ENCODE measurements at places on chromosomes 16 and 17. TPM values are rescaled to one million over a fixed set of nuclear protein-coding genes. Genes with fewer than 3 reads are reported as not detected.
A peak's percentile ranks its signal among the peaks of the same experiment; 100 is the strongest.

TMC7 gene
- total RNA-seq: 10.1 TPM

TBC1D3 gene
- not detected for total RNA-seq

- DNase-seq: peak; percentile 89
Observed at GRCh38 chr17:1714980-1715802, 5.0 kb upstream of the TLCD2 start.

ACAP1 gene
- total RNA-seq: 4.1 TPM

DNA sequence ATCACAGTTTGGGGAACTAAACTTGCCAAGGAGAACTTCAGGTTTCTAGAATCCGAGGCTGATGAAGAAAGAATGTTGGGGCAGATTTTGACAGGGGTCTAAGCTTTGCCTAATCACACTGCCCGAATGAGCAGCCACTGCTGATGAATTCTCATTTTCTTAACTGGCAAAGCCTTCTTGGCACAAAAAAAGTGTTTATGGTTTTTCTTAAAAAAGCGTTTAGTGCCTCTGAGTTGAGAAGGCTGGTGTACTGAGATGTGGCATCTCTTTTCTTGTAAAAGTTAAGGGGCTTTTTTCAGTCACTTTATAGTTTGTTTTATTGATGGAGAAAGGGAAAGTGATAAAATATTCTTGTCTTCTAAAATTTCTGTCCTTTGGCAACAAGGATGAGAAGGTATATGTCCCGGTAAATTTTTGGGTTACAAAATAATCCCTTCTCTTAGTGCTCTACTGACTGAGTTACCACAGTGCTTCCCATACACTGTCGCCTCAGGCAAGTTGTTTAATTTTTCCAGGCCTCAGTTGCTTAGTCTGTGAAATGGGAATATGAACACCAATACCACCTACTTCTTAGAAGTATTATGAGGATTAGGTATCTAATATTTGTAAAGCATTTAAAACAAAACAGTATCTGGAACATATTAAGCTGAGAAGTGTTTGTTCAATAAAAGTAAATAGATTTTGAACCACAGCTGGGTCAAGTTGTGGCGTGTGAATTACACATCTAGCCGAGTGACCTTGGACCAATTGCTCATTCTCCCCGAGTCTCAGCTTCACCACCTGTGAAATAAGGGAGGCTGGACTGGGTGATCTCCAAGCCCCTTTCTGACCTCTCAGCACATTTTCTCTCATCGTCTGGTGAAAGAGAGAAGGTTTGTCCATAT, 320.8 kb downstream of the HAPSTR1 start:
- DNase-seq: no peak

CLEC19A gene
- 0.15 TPM for total RNA-seq

- no peak for DNase-seq
Observed at GRCh38 chr17:81221371-81221841, 1.4 kb downstream of the CEP131 start.

DNA sequence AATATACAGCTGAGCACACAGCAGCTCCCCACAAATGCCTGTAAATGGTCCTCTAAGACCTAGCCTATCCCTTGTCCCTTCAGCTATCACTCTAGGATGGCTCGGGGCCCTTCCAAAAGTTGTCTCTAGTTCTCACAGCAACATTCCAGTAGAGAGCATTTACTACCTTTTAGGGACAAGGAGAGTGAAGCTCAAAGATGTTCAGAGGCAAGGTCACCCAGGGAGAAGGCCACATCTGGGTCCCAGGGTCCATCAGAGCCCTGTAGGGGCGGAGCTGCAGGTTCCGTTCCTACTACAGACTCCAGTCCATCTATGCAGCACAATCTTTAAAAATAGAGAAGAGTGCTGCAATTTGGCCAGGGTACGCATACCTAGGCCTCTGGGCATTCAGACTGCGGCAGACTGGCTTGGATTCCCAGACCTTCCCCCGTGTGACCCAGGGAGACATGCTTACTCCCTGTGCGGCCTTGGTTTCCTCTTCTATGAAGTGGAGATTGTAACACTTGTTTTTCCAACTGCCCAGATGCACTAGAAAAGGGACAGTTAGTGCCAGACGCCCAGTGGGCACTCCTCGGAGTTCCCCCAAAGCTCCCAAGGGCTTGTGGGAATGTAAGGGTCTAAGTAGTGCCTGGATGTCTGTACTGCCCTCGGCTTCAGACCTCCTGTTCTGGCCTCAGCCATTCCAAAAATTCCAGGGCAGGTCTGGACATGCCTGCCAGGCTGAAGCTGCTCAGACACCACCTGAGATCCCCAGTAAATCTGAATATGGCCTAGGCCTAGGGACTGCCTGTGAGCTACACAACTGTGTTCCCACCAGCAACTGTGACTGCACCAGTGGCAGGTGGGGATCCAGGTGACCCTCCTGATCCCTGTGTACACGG, 2.5 kb downstream of the SLC12A4 start:
- no peak for DNase-seq

- no peak for DNase-seq
Observed at GRCh38 chr17:18229771-18230170, 4.3 kb downstream of the LLGL1 start.

DNA sequence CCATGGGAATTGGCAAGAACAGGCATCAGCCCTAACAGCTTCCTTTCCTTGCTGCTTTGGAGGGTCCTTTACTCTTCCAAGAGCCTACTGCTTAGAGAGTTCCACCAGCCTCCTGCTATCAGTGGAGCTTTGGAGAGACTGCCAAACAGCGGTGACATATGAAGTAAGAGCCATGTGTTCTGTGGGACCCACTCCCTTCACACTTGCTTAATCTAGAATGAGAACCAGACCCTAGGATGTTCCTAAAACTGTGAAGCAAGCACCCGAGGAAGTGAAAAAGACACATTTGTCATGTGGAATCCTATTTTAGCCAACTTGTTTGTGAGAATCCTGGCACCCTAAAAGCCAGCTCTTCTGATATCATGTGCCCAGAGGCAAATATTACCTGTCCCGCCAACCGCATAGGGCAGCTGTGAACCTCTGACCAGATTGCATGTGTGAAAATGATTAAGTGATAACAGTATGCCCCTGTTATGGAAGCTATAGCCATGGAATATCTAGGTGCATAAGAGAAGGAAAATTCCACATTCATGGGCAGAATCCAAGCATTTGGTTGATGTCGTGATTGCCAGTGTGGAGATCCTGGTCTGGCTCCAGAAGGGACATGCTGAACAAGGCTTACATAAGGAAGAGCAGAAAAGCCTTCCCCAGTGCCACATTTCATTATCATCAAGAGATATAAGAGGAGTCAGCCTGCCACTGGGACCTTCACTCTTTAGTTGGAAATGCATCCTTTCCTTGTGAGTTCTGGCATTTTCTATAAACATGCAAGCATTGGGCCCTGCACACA, 18.7 kb downstream of the RCVRN start:
- no peak for DNase-seq

- no peak for DNase-seq
Observed at GRCh38 chr17:32021615-32021955, 14.4 kb downstream of the LRRC37B start.

- DNase-seq: peak; percentile 39
Observed at GRCh38 chr16:88560714-88561484, 9.3 kb upstream of the ZC3H18 start.

PERCC1 gene
- total RNA-seq: not detected

CHD9NB gene
- total RNA-seq: 6.4 TPM

ABI3 gene
- not detected for total RNA-seq

DNA sequence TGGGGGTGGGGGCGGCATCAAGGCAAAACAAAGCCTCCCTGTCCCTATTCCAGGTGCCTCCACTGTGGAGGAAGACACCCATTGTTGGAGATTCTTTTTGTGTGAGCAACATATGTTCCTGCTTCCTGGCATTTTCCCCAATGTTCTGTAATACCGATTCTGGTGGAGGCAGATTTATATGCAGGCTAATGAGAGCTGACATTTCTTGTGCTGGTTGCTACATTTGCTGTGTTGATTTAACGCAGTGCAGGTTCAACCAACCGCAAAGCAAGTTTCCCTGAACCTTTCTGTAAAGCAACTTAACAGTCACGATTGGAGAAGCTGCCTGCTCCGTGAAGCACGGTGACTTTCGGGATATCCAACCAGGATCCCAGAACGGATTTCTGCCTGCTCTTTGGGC, 260.5 kb downstream of the CBLN1 start:
- DNase-seq: no peak

DNA sequence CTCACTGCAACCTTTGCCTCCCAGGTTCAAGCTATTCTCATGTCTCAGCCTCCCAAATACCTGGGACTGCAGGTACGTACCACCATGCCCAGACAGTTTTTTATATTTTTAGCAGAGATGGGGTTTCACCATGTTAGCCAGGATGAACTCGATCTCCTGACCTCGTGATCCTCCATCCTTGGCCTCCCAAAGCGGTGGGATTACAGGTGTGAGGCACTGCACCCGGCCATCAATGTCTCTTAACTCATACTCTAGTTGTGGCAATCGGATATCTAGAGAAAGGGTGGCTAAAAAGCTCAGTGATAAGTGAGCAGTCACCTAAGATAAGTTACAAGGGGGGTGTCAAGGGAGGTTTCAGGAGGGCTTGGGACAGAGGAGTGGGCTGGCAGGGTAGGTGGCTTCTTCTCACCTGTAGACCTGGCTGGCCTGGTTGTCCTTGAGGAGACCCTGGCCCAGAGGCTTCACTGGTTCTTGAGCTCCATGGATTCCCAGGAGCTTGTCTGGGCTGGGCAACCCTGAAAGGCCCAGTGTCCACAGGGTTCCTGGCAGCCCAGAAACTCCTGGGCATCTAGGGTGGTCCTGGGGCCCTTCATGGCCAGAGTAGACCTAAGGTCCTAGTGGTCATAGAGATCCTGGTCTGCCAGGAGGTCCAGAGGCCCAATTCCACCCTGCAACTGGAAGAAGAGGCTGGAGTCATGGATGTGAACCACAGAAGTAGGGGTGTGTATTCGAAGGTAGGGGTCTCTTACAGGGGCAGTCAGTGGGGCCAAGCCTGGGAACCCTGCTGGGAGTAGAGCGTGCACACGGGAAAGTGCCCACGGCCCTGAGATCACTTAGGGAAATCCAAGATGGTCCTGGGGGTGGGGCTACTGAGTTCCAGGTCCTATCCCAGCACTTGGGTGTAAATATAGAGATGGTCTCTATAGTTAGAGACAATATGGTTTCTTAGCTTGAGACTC, 12.7 kb upstream of the IGFBP4 start:
- no peak for DNase-seq

PYDC1 gene
- not detected for total RNA-seq

DNA sequence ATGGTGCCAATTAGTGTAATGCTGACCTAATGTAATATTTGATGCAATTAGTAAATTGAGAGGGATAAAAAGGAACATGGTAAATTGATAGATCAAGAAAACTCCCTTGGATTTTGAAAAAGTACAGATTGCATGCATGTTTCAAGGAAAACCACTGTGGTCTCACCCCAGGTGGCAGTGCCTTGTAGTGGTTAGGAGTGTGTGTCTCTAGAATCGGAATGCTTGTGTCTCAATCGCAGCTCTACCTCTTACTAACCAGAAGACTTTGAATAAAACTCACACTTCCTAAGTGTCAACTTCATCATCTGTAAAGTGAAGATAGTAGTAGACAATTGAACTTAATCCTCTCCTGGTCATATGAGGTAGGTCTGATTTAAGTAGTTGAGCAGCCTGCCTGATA, 128.9 kb upstream of the GOT2 start:
- DNase-seq: no peak

DNA sequence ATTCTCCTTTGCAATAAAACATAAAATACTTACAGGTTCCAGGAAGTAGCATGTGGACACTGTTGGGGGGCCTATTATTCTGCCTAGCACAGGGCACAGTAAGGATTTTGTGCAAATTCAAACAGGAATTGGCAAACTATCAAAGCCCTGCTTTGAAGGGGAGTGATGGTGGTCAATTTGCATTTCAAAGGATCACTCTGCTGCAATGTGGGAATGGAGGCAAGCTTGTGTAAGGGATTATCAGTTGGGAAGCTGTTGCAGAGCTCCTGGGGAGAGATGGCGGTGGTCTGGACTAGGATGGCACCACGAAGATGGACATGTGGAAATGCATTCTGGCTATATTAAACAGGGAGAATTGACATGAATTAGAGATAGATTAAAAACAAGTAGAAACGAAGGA, 990.7 kb upstream of the RBFOX1 start:
- no peak for DNase-seq

GRCh38 chr16:1182316-1182671, 29.4 kb downstream of the CACNA1H start:
- peak; percentile 72 for DNase-seq

DNA sequence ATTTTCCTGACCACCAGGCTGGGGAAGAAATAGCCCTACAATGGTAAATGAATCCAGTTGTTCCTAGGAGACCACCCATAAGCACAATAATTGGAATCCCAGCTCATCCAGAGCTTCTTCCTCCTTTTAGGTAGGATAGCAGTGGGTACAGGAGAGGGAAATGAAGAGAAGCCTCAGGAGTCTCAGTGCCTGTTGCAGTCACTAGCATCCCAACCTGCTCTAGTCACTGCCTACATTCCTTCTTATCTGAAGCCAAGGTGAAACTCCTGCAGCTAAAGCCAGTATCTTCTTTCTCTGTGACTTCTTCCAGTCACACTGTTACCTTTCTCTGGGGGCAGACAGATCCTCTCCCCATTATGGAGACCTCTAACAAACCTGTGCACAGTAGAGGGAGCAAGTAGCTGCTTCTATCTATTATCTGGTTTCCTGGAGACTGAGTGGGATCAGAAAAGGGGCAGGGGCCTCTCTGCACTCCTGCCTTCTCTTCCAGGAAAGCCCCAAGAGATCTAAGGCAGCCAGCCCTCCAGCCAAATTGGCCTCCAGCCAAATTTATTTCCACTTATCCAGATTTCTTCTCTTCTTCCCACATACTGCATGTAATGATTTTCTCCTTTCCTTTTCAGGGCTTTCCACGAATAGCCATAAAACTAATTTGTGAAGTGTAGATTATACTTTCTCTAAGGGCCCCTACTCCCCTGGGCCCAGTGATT, 85.5 kb downstream of the SSH2 start:
- DNase-seq: no peak

- DNase-seq: no peak
Observed at GRCh38 chr17:2692781-2693135, 18.8 kb downstream of the CLUH start.

DNA sequence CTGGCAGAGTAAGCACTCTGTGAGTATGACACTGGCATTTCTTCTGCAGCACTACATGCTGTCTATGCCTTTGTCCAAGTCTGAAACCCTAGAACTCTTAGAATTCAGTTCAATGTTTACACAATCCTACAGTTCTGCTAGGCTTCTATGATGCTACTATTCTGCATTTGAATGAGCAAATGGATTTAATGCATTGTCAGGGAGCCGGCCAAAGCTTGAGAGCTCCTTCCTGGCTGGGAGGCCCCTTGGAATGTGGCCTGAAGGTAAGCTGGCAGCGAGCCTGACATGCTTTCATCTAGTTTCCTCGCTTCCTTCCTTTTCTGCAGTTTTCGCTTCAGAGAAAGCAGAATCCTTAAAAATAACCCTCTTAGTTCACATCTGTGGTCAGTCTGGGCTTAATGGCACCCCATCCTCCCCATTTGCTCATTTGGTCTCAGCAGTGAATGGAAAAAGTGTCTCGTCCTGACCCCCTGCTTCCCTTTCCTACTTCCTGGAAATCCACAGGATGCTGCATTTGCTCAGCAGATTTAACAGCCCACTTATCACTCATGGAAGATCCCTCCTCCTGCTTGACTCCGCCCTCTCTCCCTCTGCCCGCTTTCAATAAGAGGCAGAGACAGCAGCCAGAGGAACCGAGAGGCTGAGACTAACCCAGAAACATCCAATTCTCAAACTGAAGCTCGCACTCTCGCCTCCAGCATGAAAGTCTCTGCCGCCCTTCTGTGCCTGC, at the start of gene CCL2:
CCL2 (plus strand) TSS at position 635 of the 730 bp plus-strand sequence; CDS start at position 700, 65 bp downstream.
- peak; percentile 28 for DNase-seq

Data from Calu3 (cell line).